Left cardiac atrium (tissue), 4 donors: ENCODE measurements at places on chromosomes 5 and 9. TPM values are rescaled to one million over a fixed set of nuclear protein-coding genes. Genes with fewer than 3 reads are reported as not detected.

FOXE1 gene
- total RNA-seq: not detected

MTREX gene
- total RNA-seq: 54.8 TPM

CDC25C gene
- total RNA-seq: 0.21 TPM

CORO2A gene
- 1.4 TPM for total RNA-seq

SLC34A3 gene
- not detected for total RNA-seq
